Activated CD8-positive, alpha-beta memory T cell treated with anti-CD3 and anti-CD28 coated beads for 1 hour (primary cell): ENCODE measurements at places on chromosomes 11 and 22.
A peak's percentile ranks its signal among the peaks of the same experiment; 100 is the strongest.

DNA sequence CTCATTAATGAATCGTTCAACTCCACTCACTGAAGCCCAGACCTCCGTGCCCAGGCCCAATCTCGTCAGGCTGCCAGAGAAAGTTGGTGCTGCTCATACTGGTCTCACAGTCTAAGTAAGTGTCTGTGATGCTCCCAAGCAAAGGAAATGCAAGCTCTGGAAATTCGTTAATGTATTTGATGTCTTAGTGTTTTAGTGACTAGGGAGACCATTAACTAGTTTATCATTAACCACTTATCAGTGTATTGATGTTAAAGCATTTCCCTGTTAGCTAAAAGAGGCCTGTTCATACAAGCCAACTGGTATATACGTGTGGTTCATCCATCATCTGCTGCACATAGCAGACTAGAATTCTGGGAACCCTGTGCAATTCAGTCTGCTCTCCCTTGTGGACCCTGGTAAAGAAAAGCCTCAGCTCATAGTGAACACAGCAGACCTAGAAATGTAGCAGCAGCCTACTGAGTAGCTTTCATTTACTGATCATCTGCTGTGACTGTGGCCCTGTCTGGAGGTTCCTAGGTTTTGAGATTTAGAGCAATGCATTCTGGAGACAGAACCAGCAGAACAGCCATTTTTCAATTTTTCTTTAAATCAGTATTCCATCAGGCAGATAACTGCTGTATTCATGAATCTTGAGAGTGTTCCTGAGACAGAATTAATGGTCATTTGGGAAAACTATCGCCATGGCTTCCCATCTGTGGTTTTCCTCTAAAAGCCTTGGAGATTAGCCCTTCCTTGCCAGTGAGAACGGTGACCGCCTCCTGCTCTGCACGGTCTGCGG is 15.7 kb upstream of the AIFM3 start:
- DNase-seq: no peak

- DNase-seq: no peak
These were observed 8.3 kb downstream of the GRK3 start for GRCh38 chr22:25572708-25573171.

- no peak for DNase-seq
These were observed 16.8 kb upstream of the CABP7 start for GRCh38 chr22:29702931-29703501.

DNA sequence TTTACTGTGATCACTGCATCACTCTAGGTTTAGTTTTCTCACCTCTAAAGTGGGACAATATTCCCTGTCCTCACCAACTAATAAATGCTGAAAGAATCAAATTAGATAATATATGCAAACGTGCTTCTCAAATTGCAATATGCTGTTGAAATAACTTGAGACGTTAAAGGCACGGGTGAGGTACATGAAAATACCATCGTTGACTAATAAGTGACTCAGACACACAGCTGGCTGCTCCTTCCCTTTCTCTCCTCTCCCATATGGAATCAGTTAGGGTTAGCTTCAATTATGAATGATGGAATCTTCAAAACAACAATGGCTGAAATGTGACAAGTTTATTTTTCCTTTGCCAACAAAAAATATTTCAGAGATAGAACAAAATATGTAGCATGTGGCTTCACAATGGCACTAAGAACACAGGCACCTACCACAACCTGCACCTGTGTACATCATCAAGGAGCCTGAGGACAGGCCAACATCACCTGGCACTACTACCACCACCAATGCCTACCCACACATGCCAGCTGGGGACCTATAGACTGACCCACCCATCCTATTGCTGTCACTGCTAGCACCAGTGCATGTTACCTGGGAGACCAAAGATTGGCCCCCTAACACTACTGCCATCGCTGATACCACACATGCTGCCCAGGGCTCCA is 13.7 kb downstream of the GDPD4 start:
- no peak for DNase-seq

GRCh38 chr11:68383976-68384501 is 71.6 kb downstream of the LRP5 start:
- DNase-seq: peak; percentile 16

- DNase-seq: no peak
These were observed 10.5 kb upstream of the PHOX2A start for GRCh38 chr11:72254299-72254993.

- no peak for DNase-seq
These were observed 24.2 kb upstream of the OR6X1 start for GRCh38 chr11:123778511-123778910.

DNA sequence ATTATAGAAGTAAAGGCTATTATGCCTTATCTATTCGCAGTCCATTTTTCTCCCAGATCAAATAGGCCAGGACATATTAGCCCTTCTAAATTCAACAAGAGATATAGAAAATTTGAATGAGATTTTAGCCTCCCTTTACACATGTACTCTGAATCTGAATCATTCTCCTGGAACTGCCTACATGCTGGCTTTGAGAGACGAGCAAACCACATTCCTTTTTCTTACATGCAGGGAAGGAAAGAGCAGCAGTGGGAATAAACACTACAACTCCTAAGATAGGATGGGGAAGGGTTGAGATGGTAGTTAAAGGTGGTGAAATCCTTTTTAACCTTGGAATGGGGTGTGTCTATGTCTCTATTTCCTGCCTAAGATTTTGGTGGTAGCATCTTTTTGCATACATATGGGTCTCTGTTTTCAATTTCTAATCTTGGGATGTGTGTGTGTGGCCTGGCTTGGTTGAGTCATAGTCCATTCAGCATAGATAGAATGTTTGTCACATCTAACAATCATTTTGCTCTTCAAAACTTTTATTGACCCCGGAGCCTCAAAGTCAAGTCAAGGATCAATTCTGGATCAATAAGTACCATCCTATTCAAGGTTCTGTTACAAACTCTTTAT is 11.1 kb upstream of the OOSP2 start:
- DNase-seq: no peak

- peak; percentile 40 for DNase-seq
These were observed 1.1 kb upstream of the ATG16L2 start for GRCh38 chr11:72812967-72813739.

- no peak for DNase-seq
These were observed 123.3 kb downstream of the PAX6 start for GRCh38 chr11:31687861-31688260.

- no peak for DNase-seq
These were observed 88.4 kb upstream of the TEAD1 start for GRCh38 chr11:12585861-12586260.

GRCh38 chr11:97937501-97937900 is 1083.2 kb upstream of the CNTN5 start:
- no peak for DNase-seq

DNA sequence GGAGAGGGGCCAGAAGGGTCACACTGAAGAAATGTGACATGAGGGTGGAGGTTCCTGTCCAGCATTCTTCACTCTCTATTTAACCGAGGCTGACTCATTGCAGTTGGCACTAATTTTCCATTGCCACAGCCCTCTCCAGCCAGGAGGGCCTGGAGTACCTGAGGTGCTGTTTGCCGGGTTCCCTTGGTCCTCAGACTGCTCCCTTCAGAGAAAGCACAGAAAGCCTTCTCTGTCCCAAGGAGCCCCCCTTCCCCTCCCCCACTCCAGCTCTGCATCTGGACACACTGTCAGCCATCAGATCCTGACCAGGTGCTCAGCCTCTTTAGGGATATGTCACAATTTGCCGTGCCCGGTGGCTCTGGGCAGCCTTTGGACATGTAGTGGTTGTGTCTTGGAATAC is 3.2 kb upstream of the C11orf91 start:
- DNase-seq: no peak

GRCh38 chr22:40817737-40818136 is 1.4 kb downstream of the SLC25A17 start:
- no peak for DNase-seq

GRCh38 chr11:116581349-116581748 is 191.4 kb downstream of the BUD13 start:
- DNase-seq: no peak

DNA sequence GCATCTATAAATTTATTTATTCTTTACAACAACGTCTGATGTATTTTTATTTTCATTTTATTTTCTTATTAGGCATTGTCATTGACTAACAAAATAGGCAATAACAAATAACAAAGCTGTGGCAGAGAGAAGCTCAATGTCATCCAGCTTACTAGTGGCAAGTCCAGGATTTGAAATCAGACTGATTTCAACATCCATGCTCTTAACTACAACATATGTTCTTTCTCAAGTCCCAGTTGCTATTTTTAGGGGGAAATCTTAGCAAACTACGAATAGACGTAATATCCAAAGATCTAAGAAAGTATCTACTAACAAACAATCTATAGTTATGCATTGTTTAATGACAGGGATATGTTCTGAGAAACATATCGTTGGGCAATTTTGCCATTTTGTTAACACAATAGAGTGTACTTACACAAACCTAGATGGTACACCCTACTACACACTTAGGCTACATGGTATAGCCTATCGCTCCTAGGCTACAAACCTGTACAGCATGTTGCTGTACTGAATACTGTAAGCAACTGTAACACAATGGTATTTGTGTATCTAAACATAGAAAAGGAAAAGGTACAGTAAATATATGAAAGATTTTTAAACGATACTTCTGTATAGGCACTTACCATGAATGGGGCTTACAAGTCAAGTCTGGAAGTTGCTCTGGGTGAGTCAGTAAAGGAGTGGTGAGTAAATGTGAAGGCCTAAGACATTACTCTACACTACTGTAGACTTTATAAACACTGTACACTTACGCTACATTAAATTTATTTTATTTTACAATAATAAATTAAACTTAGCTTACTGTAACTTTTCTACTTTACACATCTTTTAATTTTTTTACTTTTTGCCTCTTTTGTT is 151.3 kb downstream of the DLG2 start:
- DNase-seq: no peak

DNA sequence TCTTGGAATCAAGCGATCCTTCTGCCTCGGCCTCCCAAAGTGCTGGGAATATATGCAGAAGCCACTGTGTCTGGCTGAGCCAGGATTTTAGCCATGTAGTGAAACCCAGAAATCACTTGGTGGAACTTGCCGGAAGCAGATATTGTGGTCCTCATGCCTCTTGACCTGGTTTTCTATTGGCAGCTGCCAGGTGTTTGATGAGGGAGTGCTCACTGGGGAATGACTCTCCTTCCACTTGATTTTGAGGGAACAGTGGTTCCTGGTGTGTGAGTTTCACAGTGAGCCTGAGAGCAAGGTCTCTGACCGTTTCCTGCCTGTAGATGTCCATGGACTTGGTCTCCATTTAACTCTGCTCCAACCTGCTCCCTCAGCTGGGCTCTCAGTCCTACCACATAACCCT is 34.7 kb upstream of the ELF5 start:
- DNase-seq: no peak
